Amygdala (tissue), 56 donors: ENCODE measurements at places on chromosomes 3 and 15.

- DNase-seq: no peak
Observed at GRCh38 chr15:69537901-69538300, 85.3 kb downstream of the RPLP1 start.

DNA sequence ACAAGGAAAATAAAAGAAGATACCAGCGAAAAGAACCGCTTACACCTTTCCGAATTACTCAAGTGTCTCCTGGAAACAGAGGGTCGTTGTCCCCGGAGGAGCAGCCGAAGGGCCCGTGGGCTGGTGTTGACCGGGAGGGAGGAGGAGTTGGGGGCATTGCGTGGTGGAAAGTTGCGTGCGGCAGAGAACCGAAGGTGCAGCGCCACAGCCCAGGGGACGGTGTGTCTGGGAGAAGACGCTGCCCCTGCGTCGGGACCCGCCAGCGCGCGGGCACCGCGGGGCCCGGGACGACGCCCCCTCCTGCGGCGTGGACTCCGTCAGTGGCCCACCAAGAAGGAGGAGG is 325 bp downstream of the ALCAM start:
- DNase-seq: peak; percentile 41

- DNase-seq: peak; percentile 2
Observed at GRCh38 chr3:115960799-115961198, 337.5 kb downstream of the GAP43 start.

DNA sequence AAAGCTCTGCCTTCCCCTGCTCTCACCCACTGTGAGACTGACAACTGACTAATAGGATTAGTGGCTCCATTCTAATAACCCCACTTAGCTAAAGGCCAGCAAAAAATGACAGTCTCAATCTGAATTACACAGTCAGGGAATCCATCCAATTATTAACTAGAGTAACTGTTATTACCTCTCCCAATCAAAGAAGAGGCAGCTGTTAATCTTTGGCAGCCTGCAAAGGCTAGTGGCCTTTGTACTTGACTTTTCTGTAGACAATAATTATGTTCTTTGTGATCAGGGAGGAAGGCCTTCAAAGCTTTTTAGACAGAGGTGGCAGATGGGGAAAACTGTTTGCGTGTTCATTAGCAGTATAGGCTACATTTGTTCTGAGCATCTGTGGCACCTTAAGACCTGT is 177.7 kb downstream of the ISL2 start:
- no peak for DNase-seq

- DNase-seq: no peak
Observed at GRCh38 chr3:195553268-195553667, 10.1 kb upstream of the PPP1R2 start.
